ENCODE measurements at places on chromosomes 16 and 17.

GRCh38 chr17:5869041-5869745 lies 201.0 kb upstream of the WSCD1 start:
- no peak for DNase-seq

GRCh38 chr17:18921912-18922451 lies 30.0 kb upstream of the SLC5A10 start:
- DNase-seq = no peak

GRCh38 chr17:31413874-31414549 lies 22.5 kb downstream of the RAB11FIP4 start:
- no peak for DNase-seq

- no peak for DNase-seq
These were observed 2.9 kb upstream of the YPEL2 start for GRCh38 chr17:59328601-59329000.

DNA sequence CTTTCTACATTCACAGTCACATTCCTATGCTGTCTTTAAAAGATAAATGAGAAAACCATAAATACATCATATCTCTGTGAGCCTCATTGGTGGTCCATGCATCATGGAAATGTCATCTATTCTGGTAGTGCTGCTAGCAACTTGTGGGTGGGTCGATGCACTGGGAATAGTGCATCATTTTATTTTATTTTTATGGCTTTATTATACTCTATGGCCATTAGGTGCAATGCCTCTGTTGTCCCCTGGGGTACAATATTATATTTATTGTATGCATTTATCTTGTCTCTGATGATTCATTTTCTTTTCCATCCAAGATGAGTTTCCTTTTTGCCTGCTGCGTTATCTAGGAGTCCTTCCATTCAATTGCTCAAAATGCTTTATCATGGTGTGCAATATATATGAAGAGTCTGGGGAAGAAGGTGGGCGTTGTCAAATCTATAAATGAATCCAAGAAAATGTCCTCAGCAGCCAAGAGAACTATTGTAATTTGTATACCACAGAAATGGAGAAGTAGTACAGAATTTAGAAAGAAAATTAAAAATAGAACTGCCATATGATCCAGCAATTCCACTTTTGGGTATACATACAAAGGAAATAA lies 324.0 kb downstream of the KCNJ2 start:
- no peak for DNase-seq

DNA sequence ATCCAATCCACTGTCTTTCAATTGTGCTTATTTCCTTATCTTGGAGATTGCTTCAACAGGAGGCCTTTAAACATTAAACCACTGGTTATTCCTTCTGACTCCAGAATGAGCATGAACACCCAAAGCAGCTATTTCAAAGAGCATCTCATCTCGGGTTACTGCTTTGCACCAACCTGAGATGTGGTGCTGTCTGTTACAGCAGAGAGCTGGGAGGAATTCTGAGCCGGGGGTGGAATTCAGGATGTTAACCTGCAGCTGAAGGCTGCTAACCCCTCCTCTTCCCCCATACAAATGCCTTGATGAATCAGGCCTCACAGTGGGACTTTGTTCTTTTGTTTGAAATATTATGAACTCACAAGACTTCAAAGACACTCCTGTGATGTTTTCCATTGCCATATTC lies 113.1 kb downstream of the SHISA9 start:
- DNase-seq = no peak

DNA sequence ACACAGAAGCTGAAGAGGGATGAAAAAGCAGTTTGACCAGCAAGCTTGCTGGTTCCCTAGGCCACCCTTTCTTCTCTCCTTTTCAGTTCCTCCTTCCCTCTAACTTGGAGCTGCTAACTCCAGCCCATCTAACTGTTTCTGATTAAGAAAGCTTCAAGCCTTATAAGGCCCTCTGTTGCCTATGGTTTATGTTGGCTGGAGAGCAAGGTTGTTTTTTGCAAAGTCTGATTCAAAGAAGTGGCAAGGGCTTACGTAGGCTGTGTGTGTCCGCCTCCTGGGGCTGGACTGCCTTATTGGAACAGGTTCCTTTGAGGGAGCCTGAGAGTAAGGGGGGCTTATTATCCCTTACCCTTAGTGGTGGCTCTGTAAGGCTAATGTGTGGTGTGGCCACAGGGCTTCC lies 7.1 kb downstream of the AKAP1 start:
- DNase-seq = no peak

- no peak for DNase-seq
These were observed 13.9 kb downstream of the HAGH start for GRCh38 chr16:1812732-1813163.

DNA sequence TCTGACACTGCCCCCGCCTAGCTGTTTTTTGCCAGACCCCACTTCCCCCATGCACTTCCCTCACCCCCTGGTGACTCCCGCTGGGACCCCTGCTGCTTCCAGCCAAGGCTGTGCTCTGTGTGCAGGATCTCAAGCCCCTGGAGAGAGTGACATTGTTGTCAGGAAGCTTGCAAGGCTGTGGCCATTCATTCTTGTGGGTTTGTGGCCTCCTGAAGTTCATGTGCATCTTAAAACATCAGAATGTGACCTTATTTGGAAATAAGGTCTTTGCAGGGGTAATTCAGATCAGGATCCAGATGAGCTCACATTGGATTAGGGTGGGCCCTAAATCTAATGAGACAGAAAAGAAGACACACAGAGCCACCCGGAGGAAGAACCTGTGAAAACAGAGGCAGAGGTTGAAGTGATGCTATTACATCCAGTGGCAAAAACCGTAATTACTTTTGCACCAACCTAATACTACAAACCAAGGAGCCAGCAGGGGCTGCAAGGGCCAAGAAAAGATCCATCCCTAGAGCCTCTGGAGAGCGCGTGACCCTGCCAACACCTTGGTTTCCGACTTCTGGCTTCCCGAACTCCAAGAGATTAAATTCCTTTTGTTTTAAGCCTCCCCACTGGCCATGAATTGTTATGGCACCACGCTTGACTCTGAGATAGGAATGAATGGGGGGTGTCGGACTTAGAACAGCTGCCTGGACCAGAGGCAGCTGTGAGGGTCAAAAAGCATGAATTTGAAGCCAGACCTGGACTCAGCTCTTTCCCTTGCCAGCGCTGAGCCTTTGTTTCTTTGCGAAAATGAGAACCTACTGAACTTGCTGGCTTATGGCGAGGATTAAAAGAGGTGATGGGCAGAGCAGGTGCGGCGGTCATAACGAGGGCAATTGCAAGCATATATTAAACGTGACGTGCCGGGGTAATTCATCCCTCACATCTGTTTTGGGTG lies 75.5 kb downstream of the BMERB1 start:
- no peak for DNase-seq

- no peak for DNase-seq
These were observed 212.3 kb upstream of the CDH13 start for GRCh38 chr16:82414476-82414875.

- no peak for DNase-seq
These were observed 381.0 kb upstream of the TNRC6C start for GRCh38 chr17:77577491-77577890.

DNA sequence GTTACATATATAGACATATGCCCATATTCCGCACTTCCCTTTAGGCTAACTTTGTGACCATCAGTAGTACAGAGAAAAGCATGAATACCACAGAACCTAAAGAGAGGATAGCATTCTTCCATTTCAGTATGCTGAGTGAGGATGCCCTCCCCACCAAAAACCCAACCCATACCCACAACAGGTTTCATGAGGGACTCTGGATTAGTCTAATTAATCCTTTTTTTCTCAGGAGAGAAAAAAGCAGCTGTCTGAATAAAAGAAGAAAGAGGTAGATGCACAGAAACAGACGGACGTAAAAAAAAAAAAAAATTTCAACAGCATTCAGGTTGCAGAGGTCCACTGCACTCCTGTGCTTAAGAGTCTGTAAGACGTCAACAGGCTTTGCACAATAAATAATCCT lies 6.7 kb downstream of the MMD start:
- no peak for DNase-seq

DNA sequence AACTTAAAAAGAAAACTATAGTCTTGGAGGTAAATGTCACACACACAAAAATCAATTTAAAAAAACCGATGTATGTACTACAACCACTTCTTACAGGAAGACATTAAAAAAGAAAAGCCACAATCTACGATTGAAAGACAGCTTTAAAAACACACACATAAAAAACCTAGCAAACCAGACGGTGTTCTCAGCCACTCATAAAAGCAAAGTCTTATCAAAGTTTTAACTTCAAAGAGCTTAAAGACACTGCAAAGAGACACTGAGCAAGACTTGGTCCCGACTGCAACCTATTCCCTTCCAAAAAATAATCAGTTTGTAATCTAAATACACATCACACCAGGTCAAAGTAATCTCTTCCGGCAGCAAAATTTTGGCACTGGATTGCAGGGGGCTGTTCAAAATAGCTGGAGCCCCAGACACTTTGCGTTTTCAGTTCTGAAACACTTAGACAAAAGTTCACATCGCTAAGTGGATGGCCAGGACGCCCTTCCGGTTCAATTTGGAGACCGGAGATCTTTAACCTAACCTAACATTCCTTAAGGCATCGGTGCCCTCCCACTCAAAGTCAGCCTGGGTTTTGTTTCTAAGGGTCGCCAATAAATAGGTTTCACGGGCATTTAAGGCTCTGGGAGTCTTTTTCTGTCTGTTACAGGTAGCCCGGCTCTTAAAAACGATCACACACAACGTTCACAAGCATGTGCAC lies 2.6 kb downstream of the ZCCHC14 start:
- DNase-seq = no peak

DNA sequence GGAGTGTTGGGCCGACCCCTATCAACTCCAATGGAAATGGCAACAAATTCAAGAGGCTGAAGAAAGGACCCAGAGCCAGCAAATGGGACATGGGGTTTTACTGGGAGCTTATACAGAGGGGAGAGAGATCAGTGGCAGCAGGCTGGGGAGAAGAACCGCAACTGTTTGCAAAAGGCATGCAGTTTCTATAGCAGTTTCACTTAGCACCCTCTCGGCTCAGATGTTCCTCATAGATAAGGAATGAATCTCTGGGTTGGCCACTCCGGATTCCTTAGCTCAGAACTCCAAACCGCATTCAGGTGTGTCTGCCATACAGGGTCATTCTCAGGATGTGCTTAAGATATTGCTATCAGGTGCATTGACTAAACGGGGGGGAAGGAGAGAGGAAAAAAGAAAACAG lies 71.1 kb upstream of the RPL38 start:
- no peak for DNase-seq

- peak; percentile 66 for DNase-seq
These were observed 5.5 kb upstream of the RHBDF2 start for GRCh38 chr17:76506408-76507345.

GRCh38 chr16:79310710-79311109 lies 289.8 kb downstream of the MAF start:
- DNase-seq = peak; percentile 38

GRCh38 chr17:46759141-46759540 lies 59.4 kb downstream of the WNT3 start:
- no peak for DNase-seq

GRCh38 chr16:72884573-72884972 lies 163.4 kb downstream of the ZFHX3 start:
- no peak for DNase-seq

DNA sequence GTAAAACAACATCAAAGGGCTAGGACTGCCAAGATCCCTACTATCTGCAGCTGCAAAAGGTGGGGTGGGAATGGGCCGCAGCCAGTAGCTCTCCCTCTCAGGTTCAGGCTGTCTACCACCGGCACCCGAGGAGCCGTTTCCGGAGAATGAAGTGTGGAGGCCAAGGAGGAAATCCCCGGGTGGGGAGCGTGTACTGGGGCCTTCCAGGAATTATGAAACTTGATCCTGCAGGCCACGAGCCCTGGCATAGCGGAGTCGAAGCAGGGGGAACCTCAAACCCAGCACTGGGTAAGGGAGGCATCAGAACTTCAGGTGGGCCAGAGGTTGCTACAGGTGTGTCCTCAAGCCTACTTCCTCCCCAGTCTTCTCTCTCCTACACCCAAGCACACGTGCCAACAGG lies 5.1 kb downstream of the INPP5K start:
- DNase-seq = no peak

DNA sequence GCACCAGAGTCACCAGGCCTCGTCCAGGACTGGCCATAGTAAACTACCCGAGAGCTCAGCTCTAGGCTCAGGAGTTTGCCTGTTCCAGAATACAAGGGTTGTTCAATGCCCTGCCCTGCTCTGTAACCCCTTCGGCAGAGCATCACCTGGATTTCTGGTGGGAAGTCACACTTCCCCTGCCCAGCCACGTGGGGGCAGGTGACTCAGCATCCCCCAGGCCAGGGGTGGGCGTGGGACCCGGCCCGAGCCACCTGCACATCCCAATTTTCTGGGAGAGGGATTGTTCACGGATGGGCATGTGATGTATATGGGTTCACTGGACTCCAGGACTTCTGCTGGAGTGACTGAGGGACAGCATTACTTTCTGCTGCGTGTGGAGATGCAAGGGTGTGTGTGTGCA lies 25.8 kb downstream of the COX4I1 start:
- DNase-seq = no peak

- DNase-seq = no peak
These were observed 74.6 kb downstream of the KSR1 start for GRCh38 chr17:27530764-27531391.

All from NCI-H1105 (cell line).